Chondrocyte (in vitro differentiated cells): ENCODE measurements at places on chromosomes 6 and 20. TPM values are rescaled to one million over a fixed set of nuclear protein-coding genes. Genes with fewer than 3 reads are reported as not detected.
A peak's percentile ranks its signal among the peaks of the same experiment; 100 is the strongest.

MYT1 gene
- not detected in 3 replicates for total RNA-seq

C6orf15 gene
- total RNA-seq, result 0.37 TPM in 1 of 3 replicates, not detected in the others

DNA sequence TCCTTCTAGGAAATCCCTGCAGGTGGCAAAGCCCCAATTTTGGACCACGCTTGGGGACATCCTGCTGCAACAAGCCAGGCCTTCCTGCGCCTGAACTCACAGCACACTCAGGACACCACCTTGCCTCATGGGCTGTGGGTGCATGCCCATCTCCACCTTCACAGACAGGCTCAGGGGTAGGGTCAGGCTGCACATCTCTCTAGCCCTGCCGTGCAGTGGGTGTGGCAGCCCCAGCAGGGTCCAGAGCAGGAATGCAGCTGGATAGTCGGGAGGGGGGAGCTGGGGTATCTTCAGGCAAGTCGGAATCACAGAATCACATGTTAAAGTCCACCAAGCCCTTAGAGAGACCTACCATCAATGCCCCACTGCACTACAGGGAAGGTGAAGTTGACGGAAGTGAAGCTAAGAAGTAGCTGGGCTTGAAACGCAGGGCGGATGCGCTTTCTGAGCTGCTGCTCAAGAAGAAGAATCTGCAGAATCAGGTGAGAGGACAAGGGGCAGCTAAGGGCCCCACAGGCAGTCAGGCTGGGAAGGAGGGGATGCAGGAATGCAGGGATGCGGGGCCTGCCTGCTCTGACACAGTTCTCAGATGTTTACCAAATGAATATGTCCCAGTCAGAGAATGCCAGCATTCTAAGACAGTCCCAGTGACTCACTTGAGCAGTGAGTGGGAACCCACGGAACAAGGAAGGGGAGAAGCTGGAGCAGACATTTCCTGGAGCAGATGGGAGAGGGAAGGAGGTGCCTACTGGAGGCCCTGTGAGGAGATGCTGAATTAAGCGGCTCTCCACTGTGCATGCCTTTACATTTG lies 11.3 kb downstream of the SERPINB6 start:
- H3K36me3 ChIP-seq, result peaks cover 3% of the 10 kb centered on the region
- H3K27me3 ChIP-seq, result no peaks in the 10 kb centered on the region
- peak overlapping the region; percentile 29 for H3K4me3 ChIP-seq

- no peaks in the 10 kb centered on the region for H3K27me3 ChIP-seq
- peaks cover 37% of the 10 kb centered on the region for H3K4me1 ChIP-seq
- H3K27ac ChIP-seq, result peak overlapping the region; percentile 74
- H3K4me3 ChIP-seq, result no peak overlapping the region
- no peak for DNase-seq
These were observed 200.5 kb upstream of the CDYL start for GRCh38 chr6:4575714-4576113.

DYNLT2 gene
- 0.64 to 1.4 TPM (median 0.85 TPM) in 3 replicates for total RNA-seq

SCGN gene
- total RNA-seq, result not detected in 3 replicates

KCNQ5 gene
- total RNA-seq, result 4.1 to 4.7 TPM (median 4.5 TPM) in 3 replicates

DNA sequence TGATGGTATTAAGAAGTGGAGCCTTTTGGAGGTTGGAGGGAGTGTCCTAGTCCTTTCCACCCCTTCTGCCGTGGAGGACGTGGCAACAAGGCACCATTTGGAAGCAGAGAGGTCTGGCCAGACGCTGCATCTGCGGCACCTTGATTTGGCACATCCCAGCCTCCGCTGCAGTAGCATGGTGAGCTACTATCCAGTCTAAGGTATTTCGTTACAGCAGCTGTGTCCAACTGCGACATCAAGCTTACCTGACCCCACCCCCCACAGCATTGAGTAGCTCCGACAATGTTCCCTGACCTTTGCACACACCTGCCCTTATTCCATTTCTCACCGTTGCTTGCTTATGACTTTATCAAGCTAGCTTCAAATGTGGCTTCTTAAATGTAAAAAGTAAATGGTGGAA lies 29.8 kb upstream of the SYNJ2 start:
- no peaks in the 10 kb centered on the region for H3K27me3 ChIP-seq
- no peak for DNase-seq
- peaks cover 5% of the 10 kb centered on the region for H3K4me1 ChIP-seq
- H3K36me3 ChIP-seq, result peaks cover 17% of the 10 kb centered on the region

DNA sequence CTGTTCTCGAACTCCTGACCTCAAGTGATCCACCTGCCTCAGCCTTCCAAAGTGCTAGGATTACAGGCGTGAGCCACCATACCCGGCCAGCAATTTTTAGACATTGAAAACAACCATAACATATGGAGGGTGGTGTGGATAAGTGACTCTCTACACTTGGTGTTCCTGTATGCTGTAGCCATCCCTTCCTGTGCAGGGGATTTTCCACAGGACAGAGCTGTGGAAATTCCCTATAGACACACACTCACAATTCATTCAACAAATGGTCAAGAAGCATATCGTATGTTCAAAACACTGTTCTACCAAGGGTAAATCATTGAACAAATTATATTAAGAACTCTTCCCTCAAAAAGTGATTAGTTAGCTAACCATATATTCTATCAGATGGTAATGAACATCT lies 6.3 kb downstream of the BTN2A1 start:
- no peak overlapping the region for H3K4me3 ChIP-seq
- peaks cover 81% of the 10 kb centered on the region for H3K36me3 ChIP-seq
- DNase-seq, result no peak
- H3K27me3 ChIP-seq, result no peaks in the 10 kb centered on the region
- peaks cover 32% of the 10 kb centered on the region for H3K4me1 ChIP-seq

DNA sequence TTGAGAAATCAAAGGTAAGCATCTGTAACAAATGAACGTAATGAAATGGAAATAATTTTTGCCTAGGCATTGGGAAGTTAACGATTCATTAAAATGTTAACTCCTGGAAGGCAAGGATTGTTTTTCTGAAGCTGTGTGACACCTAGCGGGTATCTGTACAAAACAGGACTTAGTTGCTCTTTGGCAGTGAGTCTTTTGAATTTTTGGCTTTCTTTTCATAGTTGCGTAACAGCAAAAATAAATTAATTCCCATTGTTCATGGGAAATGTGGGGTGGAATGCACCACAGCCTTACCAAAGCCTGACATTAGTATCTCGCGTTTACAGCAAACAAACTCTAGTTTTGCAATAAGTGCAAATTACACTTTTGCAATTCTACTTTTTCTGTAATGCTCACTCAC lies 92.7 kb upstream of the DTNBP1 start:
- no peak for DNase-seq
- no peaks in the 10 kb centered on the region for H3K36me3 ChIP-seq
- no peaks in the 10 kb centered on the region for H3K27me3 ChIP-seq
- H3K4me1 ChIP-seq, result no peaks in the 10 kb centered on the region

- no peak for DNase-seq
- H3K4me1 ChIP-seq, result peaks cover 30% of the 10 kb centered on the region
- H3K27me3 ChIP-seq, result no peaks in the 10 kb centered on the region
- H3K4me3 ChIP-seq, result peak overlapping the region; percentile 77
- H3K27ac ChIP-seq, result peak overlapping the region; percentile 98
These were observed 32.1 kb upstream of the NR2E1 start for GRCh38 chr6:108133594-108134179.

- no peak overlapping the region for H3K4me3 ChIP-seq
- H3K4me1 ChIP-seq, result peaks cover 7% of the 10 kb centered on the region
- H3K27me3 ChIP-seq, result no peaks in the 10 kb centered on the region
These were observed 130.5 kb downstream of the WDR27 start for GRCh38 chr6:169571123-169571962.

GRCh38 chr20:62186887-62187866 lies 4.3 kb downstream of the MTG2 start:
- peaks cover 3% of the 10 kb centered on the region for H3K36me3 ChIP-seq
- H3K4me1 ChIP-seq, result peaks cover 43% of the 10 kb centered on the region
- H3K27ac ChIP-seq, result peak overlapping the region; percentile 83
- peak; percentile 5 for DNase-seq
- no peaks in the 10 kb centered on the region for H3K27me3 ChIP-seq

GRCh38 chr20:11103866-11104265 lies 430.1 kb upstream of the JAG1 start:
- no peaks in the 10 kb centered on the region for H3K27me3 ChIP-seq
- peaks cover 13% of the 10 kb centered on the region for H3K4me1 ChIP-seq
- no peaks in the 10 kb centered on the region for H3K36me3 ChIP-seq
- no peak overlapping the region for H3K27ac ChIP-seq

GRCh38 chr6:87799651-87800050 lies 97.6 kb upstream of the AKIRIN2 start:
- H3K36me3 ChIP-seq, result no peaks in the 10 kb centered on the region
- peaks cover 22% of the 10 kb centered on the region for H3K27me3 ChIP-seq
- H3K4me1 ChIP-seq, result peaks cover 8% of the 10 kb centered on the region
- H3K4me3 ChIP-seq, result no peak overlapping the region
- no peak for DNase-seq
- H3K27ac ChIP-seq, result no peak overlapping the region

DNA sequence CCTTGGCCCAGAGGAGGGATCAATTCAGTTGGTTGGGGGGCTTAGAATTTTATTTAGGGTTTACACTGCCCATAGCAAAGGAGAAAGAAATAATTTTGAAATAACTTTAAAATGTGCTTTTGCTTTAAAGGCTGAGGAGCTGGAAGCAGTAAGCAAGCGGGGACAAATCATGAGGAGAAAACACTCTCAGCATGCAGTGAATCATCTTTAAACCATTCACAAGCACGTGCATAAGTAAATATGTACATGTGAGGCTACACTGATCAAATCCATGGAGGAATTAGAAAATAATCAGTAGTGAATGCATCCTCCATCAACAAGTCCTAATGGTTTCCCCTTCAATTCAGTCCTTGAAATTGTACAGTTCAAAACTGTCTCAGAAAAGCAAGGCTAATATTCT lies 181.0 kb downstream of the MTFR2 start:
- H3K27me3 ChIP-seq, result no peaks in the 10 kb centered on the region
- no peak for DNase-seq
- H3K4me3 ChIP-seq, result no peak overlapping the region
- peaks cover 14% of the 10 kb centered on the region for H3K4me1 ChIP-seq
- no peak overlapping the region for H3K27ac ChIP-seq

- no peak for DNase-seq
- peaks cover 3% of the 10 kb centered on the region for H3K4me1 ChIP-seq
- H3K27ac ChIP-seq, result no peak overlapping the region
- H3K27me3 ChIP-seq, result no peaks in the 10 kb centered on the region
- peaks cover 20% of the 10 kb centered on the region for H3K36me3 ChIP-seq
These were observed 74.7 kb downstream of the DHX35 start for GRCh38 chr20:39036851-39037250.

- H3K4me3 ChIP-seq, result no peak overlapping the region
- no peak overlapping the region for H3K27ac ChIP-seq
- H3K4me1 ChIP-seq, result peaks cover 20% of the 10 kb centered on the region
- H3K36me3 ChIP-seq, result peaks cover 4% of the 10 kb centered on the region
These were observed 3.7 kb upstream of the OLIG3 start for GRCh38 chr6:137497721-137498463.

GRCh38 chr6:77650098-77650663 lies 2.7 kb upstream of the MEI4 start:
- H3K4me3 ChIP-seq, result peak overlapping the region; percentile 42
- H3K4me1 ChIP-seq, result no peaks in the 10 kb centered on the region
- peak; percentile 71 for DNase-seq
- H3K36me3 ChIP-seq, result no peaks in the 10 kb centered on the region

GRCh38 chr6:142240179-142240578 lies 61.6 kb upstream of the ADGRG6 start:
- DNase-seq, result no peak

DNA sequence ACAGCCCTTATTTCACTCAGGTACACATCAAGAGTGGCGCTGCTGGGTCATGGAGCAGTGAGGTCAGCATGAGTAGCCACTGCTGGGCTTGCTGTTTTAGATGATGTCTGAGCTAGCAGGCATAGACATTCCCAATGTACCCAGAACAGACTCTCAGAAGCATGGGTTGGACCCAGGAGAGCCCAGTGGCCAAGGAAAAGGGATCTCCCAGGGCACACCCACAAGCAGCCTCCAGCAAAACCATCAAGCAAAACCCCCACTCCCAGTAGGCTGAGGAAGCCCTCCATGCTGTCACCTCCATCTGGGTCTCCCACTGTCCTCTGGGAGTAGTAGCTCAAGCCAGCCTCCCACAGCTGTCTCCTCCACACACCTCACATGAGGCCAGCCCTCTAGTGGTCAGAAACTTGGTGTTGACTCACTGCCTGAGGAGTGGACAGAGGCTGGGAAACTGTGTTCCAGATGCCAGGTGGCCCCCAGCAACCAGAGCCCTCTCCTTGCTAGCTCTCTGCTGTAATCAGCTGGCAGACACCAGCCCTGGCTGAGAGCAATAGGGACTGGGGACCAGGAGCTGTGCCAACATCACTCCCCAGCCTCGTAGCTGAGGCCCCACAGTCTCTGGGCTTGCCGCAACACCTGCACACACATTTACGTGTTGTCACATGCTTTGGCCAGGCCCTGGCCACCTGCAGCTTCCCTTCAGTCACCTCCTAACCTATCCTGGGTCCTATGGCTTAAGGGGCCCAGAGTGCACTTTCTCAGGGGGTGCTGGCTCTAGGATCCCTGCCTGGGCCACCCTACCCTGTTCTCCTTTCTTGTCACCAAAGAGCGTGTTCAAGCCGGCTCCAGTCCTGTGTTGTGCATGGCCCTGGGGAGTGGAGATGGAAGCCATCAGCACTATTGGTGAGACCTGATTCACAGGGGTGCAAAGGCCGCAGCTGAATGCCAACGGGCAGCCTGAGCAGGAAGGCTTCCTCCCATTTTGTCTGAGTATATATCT lies 1.9 kb upstream of the AP5S1 start:
- no peak for DNase-seq
- peaks cover 32% of the 10 kb centered on the region for H3K4me1 ChIP-seq
- H3K36me3 ChIP-seq, result peaks cover 2% of the 10 kb centered on the region
- H3K27me3 ChIP-seq, result no peaks in the 10 kb centered on the region
- peak overlapping the region; percentile 93 for H3K27ac ChIP-seq

DNA sequence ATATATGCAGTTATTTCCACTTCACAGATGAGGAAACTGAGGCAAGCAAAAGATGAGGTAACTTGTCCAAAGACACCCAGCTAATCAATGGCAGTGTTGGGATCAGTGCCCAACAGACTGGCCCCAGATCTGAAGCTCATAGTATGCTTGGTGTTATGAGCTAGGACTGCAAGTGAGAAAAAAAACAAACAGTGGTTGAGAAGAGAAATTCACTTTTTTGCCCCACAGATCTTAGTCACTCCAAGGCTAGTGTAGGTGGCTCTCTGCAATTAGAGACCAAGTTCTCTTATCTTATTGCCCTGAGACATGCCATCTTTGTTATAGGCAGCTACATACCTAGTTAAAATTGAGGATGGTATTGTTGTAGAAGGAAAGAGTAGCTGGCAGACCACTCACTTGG lies 16.3 kb downstream of the PLEKHG1 start:
- peaks cover 8% of the 10 kb centered on the region for H3K27me3 ChIP-seq
- DNase-seq, result no peak
- H3K4me3 ChIP-seq, result no peak overlapping the region
- H3K4me1 ChIP-seq, result peaks cover 5% of the 10 kb centered on the region
- no peak overlapping the region for H3K27ac ChIP-seq

TMEM200A gene
- 6.8 to 12.4 TPM (median 7.1 TPM) in 3 replicates for total RNA-seq

DNA sequence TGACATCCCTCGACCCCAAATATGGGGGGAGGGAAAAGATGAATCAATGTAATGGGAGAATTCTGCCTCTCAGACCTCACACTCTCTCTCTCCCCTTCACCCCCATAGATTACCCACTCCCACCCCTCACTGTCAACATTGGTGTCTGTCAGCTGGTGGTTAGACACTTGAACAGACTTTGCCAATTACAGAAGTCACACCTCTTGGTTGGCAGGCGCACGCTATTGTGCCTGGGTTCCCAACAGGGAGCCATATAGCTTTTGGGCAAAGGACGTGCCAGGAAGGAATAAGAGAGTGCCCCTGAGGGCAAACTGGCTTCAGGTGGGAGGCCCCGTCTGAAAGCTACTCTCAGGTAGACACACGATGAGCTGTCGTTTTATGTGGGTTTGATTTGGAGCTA lies 54.1 kb upstream of the FYN start:
- no peak for DNase-seq
- H3K27me3 ChIP-seq, result no peaks in the 10 kb centered on the region
- H3K36me3 ChIP-seq, result peaks cover 7% of the 10 kb centered on the region
- peaks cover 23% of the 10 kb centered on the region for H3K4me1 ChIP-seq
- no peak overlapping the region for H3K4me3 ChIP-seq
